NCI-H1694 (cell line): ENCODE measurements at places on chromosomes 11 and 22.

DNA sequence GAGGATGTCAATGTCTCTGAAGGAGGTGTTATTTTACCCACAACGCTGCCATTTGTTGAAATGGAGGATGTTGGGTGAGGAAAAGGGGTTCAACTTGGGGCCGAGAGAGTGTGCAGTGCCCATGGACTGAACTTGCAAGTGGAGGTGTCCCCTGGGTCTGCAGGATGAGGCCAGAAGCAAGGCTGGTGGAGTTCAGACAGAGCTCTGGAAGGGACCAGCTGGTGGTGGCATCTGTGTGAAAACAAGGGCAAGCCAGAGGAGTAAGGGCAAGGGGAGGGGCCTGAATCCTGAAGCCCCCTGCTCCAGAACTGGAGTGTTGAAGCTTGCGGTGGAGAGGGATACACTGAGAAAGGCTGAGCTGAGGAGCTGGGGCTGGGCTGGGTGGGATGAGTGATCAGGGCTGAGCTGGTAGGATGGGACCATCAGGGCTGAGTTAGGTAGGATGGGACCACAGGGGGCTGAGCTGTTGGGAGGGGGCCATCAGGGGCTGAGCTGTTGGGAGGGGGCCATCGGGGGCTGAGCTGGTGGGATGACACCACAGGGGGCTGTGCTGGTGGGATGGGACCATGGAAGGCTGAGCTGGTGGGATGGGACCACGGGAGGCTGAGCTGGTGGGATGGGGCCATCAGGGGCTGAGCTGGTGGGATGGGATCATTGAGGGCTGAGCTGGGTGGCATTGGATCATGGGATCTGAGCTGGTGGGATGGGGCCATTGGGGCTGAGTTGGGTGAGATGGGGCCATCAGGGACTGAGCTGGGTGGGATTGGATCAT is 13.4 kb upstream of the CTSD start:
- no peak for DNase-seq

- no peak for DNase-seq
Measured at GRCh38 chr11:29963036-29963435, 53.8 kb downstream of the KCNA4 start.

DNA sequence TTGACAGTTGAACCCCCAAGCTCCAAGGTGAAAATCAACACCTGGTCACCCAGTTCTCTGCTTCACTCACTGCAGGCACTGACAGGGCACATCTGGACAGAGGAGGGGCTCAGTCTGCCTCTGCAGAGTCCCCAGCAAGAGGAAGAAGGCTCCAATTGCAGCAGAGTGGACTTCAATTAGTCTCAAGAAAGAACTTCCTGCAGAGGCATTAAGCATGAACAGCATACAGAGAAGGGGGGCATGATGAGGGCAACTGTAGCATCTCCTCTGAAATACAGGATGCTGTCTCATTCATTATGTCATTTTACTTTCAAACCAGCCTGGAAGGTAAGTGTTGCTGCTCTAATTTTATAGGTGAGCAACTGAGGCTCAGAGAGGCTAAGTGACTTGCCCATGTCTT is 11.1 kb downstream of the GDPD5 start:
- no peak for DNase-seq

- DNase-seq: no peak
Measured at GRCh38 chr22:18042685-18043084, 18.3 kb upstream of the MICAL3 start.

GRCh38 chr11:47466701-47467250 is 17.8 kb upstream of the RAPSN start:
- DNase-seq: peak; percentile 28

- DNase-seq: no peak
Measured at GRCh38 chr11:126415128-126415527, 59.6 kb downstream of the ST3GAL4 start.

GRCh38 chr11:125978778-125979407 is 33.0 kb downstream of the VSIG10L2 start:
- no peak for DNase-seq

DNA sequence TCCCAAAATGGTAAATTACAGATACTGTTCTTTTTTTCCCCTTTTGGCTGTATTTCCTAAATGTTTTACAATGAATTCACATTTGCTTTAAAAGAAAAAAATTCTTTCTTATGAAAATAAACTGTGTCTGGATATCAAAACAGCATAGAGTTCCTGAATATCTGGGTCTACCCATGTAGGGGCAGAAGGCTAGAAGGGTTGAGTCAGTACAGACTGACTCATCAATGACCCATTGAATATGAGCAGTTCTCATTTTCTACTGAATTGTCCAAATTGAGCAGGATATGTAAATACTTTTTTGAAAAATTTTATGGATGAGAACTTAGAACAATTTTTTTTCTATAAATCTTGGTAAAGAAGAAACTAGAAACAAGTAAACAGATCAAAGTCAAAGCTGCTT is 16.3 kb upstream of the C11orf87 start:
- no peak for DNase-seq

- DNase-seq: no peak
Measured at GRCh38 chr22:45632791-45633515, 38.7 kb upstream of the ATXN10 start.

DNA sequence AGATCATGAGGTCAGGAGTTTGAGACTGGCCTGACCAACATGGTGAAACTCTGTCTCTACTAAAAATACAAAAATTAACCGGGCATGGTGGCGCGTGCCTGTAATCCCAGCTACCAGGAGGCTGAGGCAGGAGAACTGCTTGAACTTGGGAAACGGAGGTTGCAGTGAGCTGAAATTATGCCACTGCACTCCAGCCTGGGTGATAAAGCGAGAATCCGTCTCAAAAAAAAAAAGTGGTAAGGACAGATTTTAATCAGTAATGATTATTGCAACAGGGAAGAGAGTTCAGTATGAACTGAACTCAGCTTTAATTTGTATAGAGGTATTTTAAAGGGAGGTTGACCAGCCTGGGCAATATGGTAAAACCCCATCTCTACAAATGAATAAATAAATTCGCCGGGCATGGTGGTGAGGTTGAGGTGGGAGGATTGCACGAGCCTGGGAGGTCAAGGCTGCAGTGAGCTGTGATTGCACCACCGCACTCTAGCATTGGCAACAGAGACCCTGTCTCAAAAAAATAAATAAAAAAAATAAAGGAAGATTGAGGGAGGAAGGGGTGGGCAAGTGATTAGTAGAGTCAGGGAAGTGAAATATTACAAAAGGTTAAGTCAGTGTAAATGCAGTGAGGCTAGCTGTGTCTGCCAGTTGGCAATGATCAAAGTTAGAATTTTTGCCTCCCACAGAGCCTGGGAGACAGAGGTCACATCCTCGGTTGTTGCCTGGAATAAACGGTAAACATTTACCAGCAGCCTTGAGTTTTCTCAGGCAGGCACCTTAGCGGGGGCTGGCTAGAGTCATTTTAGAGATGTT is 2.6 kb upstream of the MCM5 start:
- DNase-seq: no peak

DNA sequence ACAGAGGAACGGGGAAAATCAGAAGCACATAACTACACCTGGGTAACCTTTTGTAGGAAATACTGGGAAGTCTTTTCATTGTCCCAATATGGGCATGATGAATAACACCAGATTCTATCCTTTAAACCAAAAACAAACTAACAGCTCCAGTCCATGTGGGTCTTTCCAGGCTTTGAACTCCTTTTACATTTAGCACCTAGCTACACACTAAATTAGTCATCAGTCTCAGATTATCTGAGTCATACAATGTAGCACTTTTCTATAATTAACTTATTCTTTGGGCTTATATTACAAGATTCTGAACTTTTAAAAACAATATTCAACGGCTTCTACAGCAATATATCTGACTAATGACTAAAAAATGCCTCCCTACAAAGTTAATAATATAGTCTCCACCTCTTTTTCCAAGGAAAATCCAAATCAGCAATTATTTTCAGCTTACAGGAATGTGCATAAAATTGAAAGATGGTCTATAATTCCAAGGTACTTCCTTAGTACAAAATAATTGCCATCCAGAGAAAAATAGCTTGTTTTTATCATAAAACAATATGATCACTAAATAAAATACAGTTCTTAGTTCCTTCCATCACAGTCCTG is 26.3 kb downstream of the STK33 start:
- no peak for DNase-seq

GRCh38 chr11:69085490-69086095 is 36.9 kb downstream of the TPCN2 start:
- DNase-seq: no peak

DNA sequence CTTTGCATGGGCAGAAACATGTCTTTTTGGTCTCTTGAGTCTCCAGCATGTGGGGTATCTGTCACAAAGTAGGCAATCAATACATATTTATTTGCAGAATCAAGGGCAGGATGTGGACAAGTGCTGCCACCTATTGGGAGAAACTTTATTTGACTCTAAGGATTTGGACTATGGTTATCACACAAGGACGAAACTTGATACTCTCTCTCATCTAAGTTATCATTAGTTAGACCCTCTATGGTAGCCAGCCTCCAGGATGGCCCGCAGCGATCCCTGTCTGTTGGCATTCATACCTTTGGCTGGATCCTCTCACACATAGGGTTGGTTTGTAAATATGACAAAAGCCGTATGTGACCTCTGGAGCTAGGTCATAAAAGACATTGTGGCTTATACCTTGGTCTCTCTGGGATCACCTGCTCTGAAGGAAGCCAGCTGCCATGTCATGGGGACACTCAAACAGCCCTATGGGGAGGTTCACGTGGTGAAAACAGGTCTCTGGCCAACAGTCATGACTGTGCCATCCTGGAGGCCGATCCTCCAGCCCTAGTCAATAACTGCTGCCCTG is 1.1 kb upstream of the FBXO7 start:
- peak; percentile 71 for DNase-seq

- no peak for DNase-seq
Measured at GRCh38 chr11:124536520-124536919, 6.9 kb downstream of the OR8B12 start.

DNA sequence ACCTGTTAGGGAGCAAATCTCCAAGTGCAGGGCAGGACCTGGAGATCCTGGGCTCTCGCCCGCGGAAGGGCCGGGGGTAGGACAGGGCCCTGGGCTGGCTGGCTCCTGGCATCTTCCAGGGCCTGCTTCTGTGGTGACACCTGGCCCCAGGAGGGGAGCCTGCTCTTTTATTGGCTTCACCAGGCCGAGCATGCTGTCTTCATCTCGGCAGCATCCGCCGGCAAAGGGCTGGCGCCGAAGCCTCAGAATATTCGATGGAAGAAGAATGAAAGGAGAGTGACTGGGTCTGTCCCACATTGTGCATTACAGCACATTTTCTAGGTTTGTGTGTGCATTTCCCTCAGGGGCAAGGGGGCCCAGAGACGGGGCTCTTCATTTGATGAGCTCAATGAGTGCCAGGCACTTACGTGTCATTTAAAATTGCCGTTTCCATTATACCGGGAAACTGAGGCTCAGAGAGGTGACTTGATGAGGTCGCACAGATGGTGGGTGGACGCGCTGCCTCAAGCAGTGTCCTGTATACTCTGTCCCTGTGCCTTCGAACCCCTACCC is 70.0 kb downstream of the RBX1 start:
- DNase-seq: no peak

- no peak for DNase-seq
Measured at GRCh38 chr11:80593648-80594374, 1153.0 kb upstream of the TENM4 start.

DNA sequence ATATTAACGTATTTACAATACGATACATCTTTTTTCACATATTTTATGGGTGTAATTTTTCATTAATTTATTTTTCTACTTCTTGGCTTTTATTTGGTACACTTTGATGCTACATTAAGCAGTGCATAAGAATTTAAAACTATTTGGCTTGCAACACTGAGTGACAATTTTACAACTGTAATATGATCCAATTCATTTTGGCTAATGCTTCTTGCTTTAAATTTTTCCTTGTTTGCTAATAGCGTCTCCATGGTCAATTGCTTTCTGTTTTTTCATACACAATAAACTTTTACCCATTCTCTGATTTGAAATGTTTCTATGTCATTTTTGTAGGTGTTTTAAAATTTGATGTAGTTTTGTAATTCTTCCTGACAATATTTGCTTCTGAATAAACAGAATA is 773.2 kb downstream of the FAM181B start:
- DNase-seq: no peak

DNA sequence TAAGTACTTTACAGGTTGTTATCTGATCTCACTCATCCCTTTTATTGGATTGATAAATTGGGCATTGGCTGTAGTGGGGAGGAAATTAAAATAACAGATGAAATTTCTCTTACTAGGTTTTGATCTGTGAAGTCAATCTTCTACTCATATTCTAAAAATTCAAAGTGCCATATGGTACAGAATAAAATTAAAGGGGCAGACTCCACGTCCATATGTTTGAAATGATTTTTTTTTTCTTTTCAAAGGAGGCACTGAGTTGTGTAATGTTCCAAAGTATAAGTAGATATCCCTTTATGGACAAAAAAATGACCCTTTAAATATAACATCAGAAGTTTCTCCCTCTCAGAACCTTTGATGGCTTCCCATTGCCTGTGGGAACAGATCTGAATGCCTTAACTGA is 207.4 kb downstream of the DBX1 start:
- peak; percentile 18 for DNase-seq

GRCh38 chr11:1047595-1048156 is 11.2 kb upstream of the MUC6 start:
- no peak for DNase-seq

DNA sequence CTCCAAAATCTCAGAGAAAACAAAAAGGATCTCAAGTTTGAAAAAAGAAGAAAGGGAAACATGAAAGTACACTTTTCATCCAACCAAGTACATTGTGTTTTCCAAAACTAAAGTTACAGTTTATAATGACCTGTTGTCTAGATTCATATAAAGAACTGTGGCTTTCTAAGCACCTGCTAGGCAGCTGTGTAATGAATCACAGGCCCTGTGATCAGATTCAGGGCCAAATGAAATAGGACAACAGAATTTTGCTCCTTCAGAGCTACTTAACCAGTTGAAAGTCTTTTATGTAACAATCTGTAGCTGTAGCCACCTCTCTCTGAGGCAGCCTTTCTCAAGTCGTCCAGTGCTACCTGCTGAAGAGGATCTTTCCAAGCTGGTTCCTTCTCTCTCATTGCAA is 960.0 kb upstream of the RAG2 start:
- no peak for DNase-seq

- DNase-seq: no peak
Measured at GRCh38 chr11:109968781-109969180, 124.4 kb upstream of the ZC3H12C start.

DNA sequence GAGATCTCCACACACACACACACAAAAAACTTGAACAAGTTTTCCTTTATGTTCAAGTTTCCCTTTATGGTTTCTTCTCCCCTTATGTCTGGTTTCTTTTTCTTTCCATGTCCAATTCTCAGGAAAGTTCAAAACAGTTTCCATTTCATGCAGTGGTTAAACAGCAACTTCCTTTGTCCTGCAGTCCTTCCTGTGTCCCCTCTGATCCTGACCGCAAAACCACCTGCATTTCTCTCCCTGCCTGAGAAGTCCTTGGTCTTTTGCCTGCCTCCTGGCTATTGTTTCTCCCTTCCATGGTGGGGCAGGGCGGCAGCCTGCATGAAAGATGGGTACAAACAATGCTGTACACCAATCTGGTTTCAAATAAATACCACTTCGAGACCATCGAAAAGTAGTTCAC is 58.3 kb upstream of the SORL1 start:
- DNase-seq: no peak

DNA sequence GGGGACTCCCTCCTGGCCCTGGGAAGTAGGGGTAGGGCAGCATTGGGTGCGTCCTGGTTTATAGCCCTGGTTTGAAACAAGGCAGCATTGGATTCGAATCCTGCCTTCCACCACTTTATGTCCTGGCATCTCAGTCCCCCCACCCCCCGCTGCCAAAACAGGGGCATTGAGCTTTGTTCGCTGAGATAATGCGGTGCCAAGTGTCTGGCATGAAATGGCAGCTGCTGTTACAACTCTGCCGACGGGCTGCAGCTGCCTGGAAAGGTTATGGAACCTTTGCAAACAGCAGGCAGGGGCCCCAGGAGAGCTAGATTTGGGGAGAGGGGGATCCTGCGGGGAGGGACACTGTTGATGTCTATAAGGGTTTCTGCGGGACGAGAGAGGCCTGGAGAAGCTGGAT is 1.9 kb downstream of the TST start:
- DNase-seq: no peak
